ENCODE measurements at places on chromosomes 2 and 18. TPM values are rescaled to one million over a fixed set of nuclear protein-coding genes. Genes with fewer than 3 reads are reported as not detected.

- no peak for DNase-seq
These were observed 105.8 kb upstream of the OTOS start for GRCh38 chr2:240246173-240246820.

GRCh38 chr2:106534471-106534870 is 47.3 kb downstream of the CD8B2 start:
- DNase-seq, result no peak

DNA sequence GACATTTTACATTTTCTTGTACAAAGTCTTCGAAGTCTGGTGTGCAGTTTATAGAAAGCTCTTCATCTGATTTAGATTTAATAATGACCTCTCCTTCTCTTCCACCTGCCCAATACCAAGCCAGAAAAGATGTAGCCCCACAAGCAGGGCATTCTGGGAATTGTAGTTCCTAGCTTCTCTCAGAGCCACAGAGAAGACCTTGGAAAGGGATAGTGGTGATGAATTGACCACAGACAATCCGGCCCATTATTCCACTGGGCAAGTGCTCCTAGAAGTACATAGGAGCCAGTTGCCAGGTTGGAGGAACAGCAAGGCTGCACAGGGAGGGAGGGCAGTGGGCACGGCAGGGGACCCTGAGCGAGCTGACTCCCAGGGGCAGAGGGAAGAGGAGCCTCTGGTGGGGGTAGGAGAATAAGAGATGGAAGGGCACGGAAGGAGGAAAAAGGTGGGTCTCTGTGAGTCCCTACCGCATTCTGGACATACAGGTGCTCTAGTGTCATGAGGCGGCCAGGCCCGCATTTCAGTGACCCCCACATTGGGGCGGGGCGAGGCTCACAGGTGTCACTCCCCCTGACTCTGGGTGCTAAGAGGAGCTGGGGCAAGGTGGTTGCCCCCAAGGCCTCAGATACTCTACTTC is 152.5 kb upstream of the HAAO start:
- DNase-seq, result no peak

- no peak for DNase-seq
These were observed 30.1 kb downstream of the MBP start for GRCh38 chr18:77102259-77103040.

DNA sequence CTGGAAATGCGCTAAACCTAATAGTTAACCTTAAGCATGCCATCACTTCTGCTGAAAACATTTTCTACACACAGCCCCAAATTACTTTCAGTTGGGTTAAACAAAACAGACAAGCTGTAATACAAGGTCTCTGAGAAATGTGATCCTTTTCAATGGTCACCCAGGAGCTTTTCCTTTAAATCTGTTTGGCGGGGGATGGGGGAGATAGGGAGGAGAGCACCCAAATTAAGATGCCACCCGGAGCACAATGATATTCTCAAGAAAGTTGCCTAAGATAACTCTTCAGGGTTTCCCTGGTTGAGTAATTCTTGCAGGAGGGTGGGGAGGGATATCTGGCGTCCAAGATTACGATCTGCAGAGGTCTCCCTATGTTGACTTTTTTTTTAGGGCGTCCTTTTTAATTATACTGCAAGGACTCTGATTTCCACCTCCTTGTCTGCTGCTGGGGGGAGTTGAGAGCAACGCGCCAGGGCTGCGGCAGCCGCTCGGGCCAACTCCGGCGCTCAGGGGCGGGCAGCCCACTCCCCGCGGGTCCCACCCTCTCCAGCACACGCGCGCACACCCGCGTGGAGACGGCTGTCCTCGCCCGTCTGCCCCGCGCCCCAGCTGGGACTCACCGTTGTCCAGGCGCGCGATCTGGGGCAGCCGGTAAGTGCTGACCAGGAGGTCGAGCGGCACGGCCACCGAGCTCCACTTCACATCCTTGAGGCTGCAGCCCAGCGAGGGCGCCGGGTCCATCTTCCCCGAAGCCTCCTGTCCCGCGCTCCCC is 807 bp downstream of the GAREM1 start:
- peak; percentile 22 for DNase-seq

MAP2 gene
- polyA plus RNA-seq, result 28.8 TPM

- no peak for DNase-seq
These were observed 86.5 kb downstream of the UXS1 start for GRCh38 chr2:106107509-106108131.

GRCh38 chr2:238425505-238425978 is 1.2 kb upstream of the ASB1 start:
- DNase-seq, result no peak

DPP10 gene
- 12.1 TPM for polyA plus RNA-seq

DNA sequence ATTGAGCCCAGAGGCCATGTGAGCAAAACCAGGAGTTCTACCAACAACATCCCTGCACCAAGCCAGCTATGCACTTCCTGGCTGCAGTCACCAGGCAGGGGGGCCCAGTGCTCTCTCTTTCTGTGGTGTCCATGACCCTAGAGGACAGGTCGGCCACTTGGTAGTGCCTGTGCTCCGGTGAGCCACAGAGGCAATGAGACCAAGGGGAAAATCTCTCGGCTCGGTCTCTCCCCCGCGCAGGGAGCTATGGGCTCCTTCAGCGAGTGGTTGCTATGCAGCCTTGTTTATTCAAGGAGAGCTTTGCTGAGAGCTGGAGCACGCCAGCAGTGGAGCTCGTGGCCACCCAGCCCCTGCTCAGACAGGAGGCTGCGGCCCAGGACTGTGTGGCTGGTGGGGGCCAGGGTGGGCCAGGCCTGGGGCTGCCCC is at the start of gene TOGARAM2:
Gene TOGARAM2, plus strand, starts transcription at position 283 of the 426 bp plus-strand sequence. CDS start 13,537 bp downstream, outside the sequence.
- DNase-seq, result peak; percentile 43

POTEJ gene
- polyA plus RNA-seq, result 0.12 TPM

HOXD10 gene
- polyA plus RNA-seq, result 147 TPM

DNA sequence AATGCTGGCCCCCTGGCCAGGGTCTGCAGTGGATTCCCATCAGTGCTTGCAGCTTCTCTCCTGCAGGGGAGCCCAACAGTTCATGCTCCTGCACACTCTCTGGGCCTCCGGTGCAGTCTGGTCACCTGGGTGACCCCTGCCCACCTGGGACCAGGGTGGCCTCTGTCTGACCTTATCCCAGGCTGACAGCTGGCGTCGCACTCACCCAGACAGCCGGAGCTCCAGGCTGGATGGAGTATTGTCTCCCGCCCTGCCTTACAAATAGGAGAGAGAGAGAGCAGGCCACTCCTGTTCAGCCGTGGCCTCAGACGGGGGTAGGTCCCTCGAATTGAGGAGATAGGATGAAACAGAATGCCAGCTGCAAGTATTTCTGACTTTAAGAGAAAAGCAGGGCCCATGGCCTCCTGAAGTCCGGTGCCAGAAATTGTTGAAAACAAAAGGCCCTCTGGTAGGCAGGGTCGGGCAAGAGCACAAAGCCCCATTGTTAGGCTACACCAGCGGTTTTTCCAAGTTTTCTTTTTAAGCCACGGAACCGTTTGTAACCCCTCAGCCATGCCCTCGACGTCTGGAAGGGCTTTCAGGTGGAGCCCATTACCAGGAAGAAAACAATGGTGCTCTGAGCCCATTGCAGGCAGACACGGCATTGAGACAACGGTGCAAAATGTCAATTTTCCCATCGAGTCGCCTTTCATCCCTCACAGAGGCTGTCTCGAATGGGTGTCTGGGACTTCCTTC is 258.4 kb downstream of the BCL11A start:
- DNase-seq, result no peak
